Cortex of kidney (tissue), 1 donor: ENCODE measurements at places on chromosomes 7 and 10.

GRCh38 chr10:120387326-120387725, 69.7 kb upstream of the PLPP4 start:
- no peak for DNase-seq

GRCh38 chr7:129494041-129494440, 8.3 kb upstream of the SMKR1 start:
- no peak for DNase-seq

DNA sequence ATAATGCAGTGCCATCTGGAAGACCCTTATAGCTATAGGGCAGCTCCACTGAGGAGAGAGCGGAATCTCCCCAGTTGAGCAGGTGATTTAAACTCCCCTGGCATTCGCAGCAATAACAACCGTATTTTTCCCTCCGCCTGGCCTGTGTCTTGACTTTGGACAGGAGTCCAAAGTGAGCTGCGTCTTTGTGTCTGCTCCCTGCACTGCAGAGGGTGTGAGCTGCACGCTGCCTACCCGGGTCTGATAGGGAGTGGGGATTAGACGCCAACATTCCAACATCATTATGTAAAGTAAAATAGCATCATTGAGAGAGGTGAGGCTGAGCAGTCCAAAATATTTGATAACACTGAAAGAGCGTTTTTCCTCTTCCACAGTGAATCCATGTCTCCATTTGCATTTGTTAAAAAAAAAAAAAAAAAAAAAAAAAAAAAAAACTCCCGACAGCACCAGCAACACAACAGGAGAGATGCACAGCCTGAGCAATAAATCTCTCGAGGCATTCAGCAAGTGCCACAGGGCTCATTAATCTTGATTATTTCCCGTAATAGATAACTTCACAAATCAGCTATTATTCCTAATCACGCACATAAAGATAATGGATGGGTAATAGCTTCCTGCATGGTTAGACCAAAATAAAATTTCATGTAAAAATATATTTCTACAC, 68.6 kb downstream of the CELF2 start:
- no peak for DNase-seq

DNA sequence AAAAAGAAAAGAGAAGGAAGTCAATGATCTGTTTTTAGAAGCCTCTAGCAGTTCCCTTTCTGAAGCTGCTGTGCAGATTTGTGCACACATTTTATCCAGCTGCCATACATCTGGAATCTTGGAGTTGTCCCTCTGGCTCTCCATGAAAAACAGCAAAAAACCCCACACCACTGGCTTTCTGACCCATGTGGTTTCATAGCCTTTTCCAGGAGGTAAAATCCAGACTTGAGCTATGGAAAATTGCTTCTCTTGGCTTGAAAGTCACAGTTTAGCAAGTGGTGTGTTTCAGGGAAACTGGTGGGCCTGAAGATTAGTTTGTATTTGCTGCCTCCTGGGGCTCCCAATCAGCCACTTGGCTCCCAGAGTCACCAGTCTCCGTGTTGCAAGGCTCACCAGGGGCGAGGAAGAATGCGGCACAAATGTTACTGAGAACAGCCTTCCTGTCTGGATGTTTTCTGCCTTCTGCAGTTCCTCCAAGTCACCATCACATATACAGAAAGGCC, 50.1 kb upstream of the ADRB1 start:
- no peak for DNase-seq

- no peak for DNase-seq
Measured at GRCh38 chr7:81075150-81075549, 156.3 kb upstream of the SEMA3C start.

GRCh38 chr7:46742601-46743000, 821.5 kb upstream of the IGFBP3 start:
- DNase-seq: no peak

- DNase-seq: no peak
Measured at GRCh38 chr7:78146546-78146945, 348.0 kb downstream of the PHTF2 start.

DNA sequence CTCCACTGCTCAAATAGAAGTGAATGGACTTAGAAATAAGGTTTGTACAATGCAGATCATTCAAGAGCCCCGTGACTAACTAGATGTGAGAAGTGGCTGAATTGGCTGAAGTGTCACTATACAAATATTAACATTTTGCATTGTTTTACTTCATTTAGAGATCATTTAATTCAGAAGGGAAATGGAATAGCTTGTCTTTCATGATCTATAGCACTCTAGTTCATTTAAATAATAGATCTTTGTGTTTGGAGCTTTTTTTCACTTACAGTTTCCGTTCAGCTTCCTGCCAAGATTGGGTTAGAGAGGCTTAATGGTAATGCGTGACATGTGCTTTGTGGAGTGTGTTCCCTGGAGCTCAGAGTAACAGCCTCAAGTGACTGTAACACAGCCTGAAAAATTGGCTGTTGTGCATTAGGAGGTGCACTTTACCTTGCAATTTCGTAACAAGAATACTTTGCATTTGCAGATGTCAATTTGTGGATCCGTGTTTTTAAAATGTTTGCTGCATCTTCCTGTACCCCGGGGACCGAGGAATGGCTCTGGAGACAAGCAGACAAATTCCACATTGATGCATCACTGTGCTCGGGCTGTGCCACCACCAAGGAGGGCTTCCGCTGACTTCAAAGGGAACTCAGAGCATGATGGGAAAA, 170.3 kb downstream of the NRP1 start:
- DNase-seq: no peak

DNA sequence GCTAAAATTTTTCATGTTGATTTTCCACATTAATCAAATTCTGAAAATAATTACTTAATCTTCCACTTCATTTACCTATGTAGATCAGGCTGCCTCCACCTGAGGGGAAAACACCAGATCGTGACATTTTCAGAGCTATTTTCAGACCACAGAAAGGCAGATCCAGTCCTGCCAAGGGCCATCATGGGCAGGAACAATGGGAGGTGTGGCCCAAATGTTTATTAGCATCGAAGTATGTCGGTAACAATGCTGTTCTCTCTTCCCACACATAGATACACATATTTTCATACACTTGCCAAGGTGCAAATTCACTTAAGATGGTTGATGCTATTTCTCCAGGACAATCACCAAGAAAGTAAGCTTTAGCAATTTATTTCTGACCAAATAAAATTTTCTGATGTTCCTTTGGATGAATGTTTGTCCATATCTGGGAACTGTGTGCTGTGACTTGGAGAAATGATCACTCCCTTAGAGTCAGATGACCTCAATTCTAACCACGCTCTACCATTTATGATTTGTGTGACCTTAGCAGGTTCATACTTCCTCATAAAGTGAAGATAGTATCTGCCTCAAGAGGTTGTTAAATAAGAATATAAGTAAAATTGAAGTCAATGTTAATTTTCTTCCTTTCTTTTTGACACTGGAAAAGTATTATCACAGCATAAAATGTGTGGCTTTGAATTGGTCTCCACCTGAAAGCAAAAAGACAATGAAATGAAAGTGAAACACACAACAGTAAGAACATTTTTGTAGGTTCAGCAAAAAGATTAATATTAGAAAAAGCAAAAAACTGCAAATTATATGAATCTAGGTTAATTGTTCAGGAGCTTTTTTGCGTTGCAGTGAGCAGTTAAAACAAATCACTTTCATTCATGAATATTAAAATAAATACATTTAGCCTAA, 310.4 kb upstream of the PHF14 start:
- no peak for DNase-seq

- DNase-seq: no peak
Measured at GRCh38 chr10:30977385-30977784, 54.3 kb downstream of the ZNF438 start.

DNA sequence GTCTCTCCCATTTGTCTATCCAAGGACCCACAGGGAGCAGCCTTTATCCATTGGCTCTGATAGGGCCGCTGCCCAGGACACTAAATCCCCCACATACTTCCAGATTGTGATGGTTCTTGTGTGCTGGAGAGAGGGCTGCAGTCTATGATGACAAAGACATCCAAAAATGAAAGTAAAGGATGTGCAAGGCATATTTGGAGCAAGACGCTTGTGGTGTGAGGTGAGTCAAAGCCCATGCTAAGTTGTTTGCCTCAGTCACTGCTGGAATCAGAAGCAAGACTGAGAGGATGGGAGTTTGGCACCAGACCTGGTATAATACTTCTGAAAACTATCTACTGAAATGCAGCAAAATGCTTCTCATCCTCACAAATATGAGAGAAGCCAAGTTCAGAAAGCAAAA, 22.7 kb downstream of the ZNF22 start:
- no peak for DNase-seq

DNA sequence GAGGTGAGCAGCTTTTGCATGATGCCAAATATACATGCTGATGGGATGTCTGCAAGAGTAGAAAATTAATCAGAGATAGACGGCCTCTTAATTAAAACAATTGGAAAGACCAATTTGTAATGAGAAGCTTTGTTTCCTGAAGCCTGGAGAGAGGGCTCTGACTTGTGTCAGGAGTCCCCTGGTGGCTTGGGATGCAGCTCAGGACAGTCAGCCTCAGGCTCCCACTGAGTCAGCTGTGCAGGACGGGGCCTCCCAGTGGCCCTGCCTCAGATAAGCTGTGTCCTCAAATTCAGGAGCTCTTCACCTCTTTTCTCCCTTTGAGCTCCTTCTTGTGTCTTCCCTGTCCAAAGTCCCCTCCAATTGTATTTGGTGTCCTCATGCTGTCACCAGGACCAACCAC, 438.9 kb upstream of the PODXL start:
- no peak for DNase-seq

- no peak for DNase-seq
Measured at GRCh38 chr10:7593905-7594304, 72.9 kb downstream of the ITIH5 start.

- DNase-seq: no peak
Measured at GRCh38 chr10:43921881-43922280, 273.2 kb upstream of the ZNF32 start.

- DNase-seq: no peak
Measured at GRCh38 chr10:109591601-109592000, 331.7 kb downstream of the XPNPEP1 start.

GRCh38 chr10:109457302-109457638, 466.0 kb downstream of the XPNPEP1 start:
- DNase-seq: no peak

- no peak for DNase-seq
Measured at GRCh38 chr10:95221124-95221523, 27.1 kb downstream of the ACSM6 start.

DNA sequence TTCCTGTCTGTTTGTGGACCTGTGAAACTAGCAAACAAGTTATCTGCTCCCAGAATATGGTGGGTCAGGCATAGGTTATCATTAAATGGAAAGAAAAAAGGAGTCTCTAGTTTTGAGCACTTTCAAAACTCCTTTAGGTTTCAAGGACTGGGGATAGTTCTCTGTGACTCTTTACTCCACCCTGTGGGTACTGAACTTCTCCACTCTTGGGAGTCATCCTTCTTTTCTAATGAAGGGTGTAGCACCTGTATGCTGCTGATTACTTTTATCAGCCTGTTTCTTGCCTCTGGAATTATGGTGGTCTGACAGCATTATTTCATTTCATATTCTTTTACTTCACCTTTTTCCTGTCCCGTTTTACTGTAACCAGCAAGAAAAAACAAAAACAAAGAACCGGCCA, 6.7 kb downstream of the GNAI1 start:
- DNase-seq: no peak

DNA sequence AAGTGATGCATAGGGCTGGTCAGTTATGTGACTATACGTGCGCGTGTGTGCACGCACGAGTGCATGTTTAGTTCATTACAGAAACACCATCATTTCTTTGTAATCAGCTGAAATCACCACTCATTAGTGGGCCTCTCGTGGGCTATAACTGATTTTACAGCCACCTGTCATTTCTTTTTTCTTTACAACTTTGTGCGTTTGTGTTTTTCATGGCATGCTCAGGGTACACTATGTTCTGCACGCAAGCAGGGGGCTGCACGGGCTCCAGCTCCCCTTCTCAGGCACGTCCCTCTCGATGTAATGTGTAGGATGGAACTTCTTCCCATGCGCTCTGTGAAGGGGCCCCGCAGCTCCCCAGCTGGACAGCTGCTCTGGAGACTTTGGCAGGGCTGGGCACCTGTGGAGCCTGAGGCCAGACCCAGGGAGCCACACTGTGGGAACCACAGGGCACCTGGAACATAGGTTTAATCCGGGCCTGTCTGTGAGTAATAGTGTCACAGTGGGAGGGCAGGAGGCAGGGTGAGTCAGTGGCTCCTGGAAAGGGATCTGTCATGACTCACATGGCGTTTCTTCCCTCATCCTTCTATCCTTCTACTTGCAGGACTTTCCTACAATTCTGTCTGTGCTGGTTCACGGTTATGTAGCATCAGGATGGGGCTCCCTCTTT, 4.9 kb downstream of the GCK start:
- no peak for DNase-seq

- no peak for DNase-seq
Measured at GRCh38 chr10:131881104-131881880, 19.5 kb upstream of the PPP2R2D start.
